Tongue (tissue), 3 donors: ENCODE measurements at places on chromosomes 2 and 18. TPM values are rescaled to one million over a fixed set of nuclear protein-coding genes. Genes with fewer than 3 reads are reported as not detected.

- DNase-seq = no peak
These were observed 317.6 kb downstream of the LNPK start for GRCh38 chr2:175684466-175684865.

DNA sequence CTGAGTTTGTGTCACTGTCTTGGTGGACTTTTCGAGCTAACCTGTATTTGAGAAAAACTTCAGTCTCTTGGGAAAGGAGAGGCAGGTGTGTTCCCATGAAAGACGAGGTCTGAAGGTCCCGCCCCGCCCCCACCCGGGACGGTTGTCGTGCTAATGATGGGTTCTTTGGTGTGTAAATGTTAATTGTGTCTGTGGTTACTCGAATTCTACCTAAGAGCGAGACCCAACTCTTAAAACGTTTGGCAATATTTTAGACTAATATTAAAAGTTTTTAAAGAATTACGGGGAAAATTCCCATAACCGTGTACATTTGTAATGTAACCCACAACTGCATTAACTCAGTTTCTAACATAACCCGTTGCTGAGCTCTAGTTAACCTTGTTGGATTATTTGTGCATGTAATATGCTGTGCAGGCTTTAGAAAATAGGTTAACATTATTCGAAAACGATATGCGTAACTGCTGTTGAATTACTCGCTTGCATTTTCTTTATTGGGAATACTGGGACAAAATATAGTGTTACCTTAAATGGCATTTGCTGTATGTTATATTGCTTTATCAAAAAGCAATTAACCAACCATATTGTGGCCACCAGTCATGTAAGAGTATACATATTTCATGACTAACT lies 833 bp downstream of the EPB41L5 start:
- no peak for DNase-seq

- DNase-seq = no peak
These were observed 24.9 kb downstream of the MTCL1 start for GRCh38 chr18:8730080-8730827.

DNA sequence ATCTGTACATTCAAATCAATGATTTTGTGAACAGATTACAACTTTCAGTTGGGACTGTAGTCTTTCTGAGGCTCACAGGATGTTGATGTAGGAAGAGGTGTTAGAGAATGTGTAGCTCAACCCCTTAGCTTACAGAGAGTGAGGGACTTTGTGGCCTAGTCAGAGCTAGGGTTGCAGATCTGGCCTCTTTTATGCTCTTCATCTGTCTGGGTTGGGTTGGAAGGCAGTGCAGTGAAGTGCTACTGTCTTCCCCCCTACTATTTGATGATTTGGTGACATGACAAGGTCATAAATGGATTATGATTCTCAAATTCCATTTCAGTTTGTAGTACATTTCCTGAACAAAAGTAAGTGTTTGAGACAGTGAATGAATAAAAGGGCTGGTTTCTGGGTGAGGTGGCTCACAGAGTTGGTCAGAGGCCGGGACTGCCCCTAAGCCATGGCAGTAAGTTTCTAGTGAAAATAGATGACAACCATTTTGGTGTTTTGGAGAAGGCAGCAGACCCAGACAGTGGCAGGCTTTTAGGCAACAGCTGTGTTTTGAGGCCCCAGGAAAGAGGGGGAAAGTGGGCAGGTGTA lies 21.6 kb downstream of the MAP4K4 start:
- no peak for DNase-seq

GALNT13 gene
- total RNA-seq = 1.1 TPM

DNA sequence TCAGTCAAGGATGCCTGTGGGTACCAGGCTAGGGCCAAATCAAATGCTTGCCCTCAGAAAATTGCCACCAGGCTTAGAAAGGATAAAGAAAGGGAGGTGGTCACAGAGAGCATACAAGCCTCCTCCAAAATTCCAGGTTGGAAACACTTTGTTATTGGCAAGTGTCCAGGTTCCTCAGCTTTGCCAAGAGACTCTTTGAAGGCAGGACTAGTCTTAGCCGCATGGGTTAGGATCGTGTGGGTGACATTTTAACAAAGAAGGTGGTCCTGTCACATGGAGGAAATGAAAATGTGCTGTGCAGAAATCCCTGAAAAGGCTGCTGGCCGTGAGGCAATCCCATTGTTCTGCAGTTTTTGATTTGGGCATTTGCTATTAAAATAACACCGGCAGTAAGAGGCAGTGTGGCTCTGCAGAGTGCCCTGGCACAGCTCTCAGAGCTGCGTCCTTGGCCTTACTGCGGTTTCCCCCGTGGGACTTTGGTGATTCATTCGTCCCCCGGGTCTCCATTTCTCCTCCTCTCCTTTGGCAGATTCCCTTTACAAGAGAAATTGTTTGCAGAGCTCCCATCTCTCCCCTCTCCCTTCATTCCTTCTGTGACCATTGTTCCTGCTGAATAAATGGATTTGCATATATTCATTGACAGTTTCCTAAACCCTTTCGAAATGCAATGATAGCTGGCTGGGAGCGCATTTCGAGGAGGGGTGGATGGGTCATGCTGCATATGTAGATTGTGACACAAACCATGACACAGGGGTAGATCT lies 187.3 kb downstream of the VAPA start:
- no peak for DNase-seq

GRCh38 chr2:39265315-39265714 lies 21.5 kb upstream of the CDKL4 start:
- DNase-seq = no peak

GRCh38 chr2:109340381-109340780 lies 211.4 kb downstream of the SH3RF3 start:
- DNase-seq = no peak

- peak; percentile 45 for DNase-seq
These were observed 485 bp upstream of the GALNT3 start for GRCh38 chr2:165794536-165794928.

- DNase-seq = no peak
These were observed 15.5 kb upstream of the CLASP1 start for GRCh38 chr2:121664713-121665112.

TET3 gene
- total RNA-seq = 10.6 TPM

DNA sequence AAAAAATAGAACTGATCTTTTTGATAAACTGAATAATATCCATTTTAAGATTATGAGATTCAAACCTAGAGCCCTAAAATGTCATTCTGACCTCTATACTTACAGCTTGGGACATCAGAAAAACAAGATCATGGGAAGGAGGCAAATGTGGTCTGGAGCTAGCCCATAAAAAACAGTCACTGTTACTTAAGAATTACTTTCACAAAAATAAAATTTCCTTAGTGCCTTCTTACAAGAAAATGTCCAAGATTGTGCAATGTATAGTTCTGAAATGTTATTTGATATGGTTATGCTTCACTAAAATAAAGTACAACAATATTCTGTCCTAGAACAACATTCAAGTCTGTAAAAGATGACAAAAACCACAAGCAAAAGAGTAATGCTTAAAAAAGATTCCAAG lies 247.6 kb downstream of the DYM start:
- DNase-seq = no peak

AGBL5 gene
- 8.9 TPM for total RNA-seq

CAVIN2 gene
- total RNA-seq = 75.5 TPM

DNA sequence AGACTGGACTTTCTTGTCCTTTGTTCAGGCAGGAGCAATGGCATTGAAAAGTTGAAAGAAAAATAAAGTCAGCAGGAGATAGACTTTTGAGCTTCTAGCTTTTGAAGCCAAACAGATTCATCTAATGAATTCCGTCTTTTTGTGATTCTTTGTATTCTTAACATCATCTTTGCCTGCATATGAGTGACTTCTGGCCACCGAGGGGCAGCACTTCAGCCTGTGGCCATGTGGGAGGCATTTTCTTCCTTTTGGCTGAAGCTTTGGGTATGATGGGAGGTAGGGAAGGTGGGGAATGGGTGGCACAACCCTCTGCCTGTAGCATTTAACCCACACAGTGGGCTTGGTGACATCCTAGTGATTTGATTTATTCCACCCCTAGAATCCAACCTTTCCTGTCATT lies 220.6 kb downstream of the SETBP1 start:
- no peak for DNase-seq

- DNase-seq = peak; percentile 35
These were observed 357.4 kb downstream of the RND3 start for GRCh38 chr2:150129921-150130575.

ANKRD62 gene
- total RNA-seq = 0.10 TPM

DNA sequence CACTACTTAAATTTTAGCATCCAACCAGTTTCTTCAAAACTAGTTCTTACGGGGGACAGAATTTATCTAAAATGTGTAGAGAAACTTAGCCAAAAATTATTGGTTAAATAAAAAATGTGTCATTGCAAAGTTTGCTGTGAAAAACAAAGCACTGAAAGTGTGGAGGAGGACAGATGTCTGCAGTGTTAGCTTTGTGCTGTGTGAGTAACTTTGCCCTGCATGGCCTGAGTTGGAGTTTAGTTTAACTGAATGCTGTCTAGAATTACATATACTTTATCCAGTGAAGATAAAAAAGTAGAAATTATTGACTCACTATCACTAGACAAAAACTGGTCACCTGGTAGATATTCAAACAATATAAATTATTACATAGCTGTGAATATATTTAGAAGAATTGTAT lies 1225.2 kb upstream of the CELF4 start:
- DNase-seq = no peak

DNA sequence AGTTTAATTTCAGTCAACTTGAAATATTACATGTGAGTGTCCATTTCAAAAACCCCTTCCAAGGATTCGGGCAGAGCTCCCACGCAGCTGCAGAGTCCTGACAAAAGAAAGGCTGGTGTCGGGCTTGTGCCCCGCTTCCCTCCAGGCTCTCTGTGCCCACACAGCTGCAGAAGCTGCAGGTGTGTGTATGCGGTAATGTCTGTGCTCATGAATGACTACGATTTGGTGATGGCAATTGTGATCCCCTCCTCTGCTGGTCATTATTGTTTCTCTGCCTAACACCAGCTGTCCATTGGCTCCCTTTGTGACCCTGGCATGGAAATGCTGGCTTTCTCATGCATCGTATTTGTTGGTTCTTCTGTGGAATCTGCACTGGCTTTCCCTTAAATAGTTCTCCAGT lies 224.8 kb downstream of the NUP35 start:
- DNase-seq = peak; percentile 46

GRCh38 chr18:36298126-36298741 lies 721 bp downstream of the FHOD3 start:
- peak; percentile 33 for DNase-seq

CLIP4 gene
- total RNA-seq = 74.8 TPM

COBLL1 gene
- total RNA-seq = 27.1 TPM

DNA sequence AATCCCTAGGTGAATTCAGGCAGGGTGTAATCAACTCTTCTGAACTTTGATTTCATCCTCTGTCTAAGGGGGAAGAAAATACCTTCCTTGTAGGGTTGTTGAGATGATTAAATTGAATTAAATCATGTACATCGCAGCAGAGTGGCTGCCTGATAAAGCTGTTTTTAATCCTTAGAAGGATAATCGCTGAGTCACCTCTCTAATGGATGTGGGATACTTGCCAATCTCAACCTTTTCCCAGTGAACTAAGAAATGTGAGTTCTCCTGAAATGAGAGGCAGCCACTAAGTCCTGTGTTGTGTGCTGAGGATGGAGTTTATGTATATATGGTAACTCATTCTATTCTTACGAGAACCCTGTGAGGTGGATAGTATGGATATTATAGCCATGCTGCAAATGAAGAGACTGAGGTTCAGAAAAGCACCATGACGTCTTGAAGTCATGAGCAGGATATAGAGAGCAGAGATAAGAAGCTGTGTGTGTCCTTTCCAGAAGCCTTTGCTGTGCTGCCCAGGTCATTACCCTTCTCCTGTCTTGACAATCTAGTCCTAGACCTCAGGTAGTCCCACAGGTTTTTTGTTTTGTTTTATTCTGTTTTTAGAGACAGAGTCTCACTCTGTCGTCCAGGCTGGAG lies 93.3 kb downstream of the HNRNPLL start:
- DNase-seq = no peak

CYTIP gene
- total RNA-seq = 1.7 TPM

MAP4K3 gene
- 72.7 TPM for total RNA-seq

- peak; percentile 61 for DNase-seq
These were observed 26.3 kb downstream of the B4GALT6 start for GRCh38 chr18:31657823-31658669.

GRCh38 chr2:233342301-233342700 lies 12.0 kb upstream of the DGKD start:
- no peak for DNase-seq

DNA sequence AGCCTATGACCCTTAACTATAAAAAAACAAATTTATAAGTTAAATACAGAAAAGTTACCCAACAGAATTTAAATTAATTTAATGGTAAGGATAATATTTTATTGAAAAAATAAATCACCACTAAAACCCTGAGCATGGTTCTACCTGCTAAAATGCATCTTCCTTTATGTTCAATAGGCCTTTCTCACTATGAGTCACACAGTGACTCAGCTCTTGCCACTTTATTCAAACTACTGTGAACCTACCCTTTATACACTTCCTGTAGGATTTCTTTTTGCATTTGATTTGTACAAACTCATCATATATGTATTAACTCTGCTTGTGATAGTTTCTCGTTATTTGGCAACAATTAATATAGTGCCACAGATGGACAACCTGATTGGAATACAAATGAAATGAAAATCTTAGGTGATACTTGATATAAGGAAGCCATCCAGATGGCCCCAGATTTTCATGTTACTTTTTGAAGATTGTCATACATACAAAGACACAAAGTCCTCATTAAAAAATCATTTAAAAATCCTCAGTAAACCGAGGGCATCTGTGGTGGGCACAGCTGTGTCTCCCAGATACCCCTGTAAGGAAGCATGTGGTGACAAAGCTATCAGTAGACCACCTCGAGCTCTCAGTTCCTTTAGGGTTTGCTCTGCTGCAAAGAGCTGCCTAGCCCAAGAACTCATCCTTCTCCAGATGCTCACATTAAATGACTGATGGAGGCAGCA lies 55.2 kb upstream of the COBLL1 start:
- no peak for DNase-seq

GRCh38 chr2:132420816-132421805 lies 4.5 kb downstream of the GPR39 start:
- no peak for DNase-seq

CPS1 gene
- 2.8 TPM for total RNA-seq

GRCh38 chr2:6008186-6008585 lies 316.0 kb downstream of the SOX11 start:
- no peak for DNase-seq

ZSCAN30 gene
- 23.4 TPM for total RNA-seq

DNA sequence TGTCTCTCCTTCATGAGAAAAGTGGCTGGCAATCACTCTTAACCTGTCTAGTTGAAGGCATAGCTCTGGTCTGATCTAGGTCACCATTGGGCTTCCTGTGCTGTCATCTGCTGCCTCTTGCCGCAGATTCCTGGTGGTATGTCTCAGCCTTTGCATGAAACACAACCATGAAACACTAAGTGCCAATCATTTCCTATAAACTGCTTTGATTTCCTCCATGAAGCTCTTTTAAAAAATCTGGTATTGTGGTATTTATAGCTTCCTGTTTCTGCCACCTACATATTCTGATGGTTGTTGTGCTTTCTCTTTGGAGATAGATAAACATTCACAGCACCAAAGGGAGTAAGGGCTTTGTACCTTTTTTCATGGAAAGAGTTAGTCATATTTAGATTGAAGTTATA lies 120.0 kb upstream of the EPC2 start:
- DNase-seq = no peak

GRCh38 chr2:53467467-53468180 lies 300.0 kb upstream of the CHAC2 start:
- peak; percentile 24 for DNase-seq

- DNase-seq = no peak
These were observed 10.5 kb downstream of the CNGA3 start for GRCh38 chr2:98356729-98357128.

- DNase-seq = no peak
These were observed 15.6 kb downstream of the PDE6D start for GRCh38 chr2:231765496-231765929.
